ENCODE measurements at places on chromosomes 3 and 15. TPM values are rescaled to one million over a fixed set of nuclear protein-coding genes. Genes with fewer than 3 reads are reported as not detected.

The SEMA7A gene
- 4.2 TPM for total RNA-seq

The SLC9A9 gene
- 11.2 TPM for total RNA-seq

GRCh38 chr15:32849769-32850668, 132.2 kb downstream of the GREM1 start:
- no peak for DNase-seq
- no peaks in the 10 kb centered on the region for H3K4me1 ChIP-seq
- no peak overlapping the region for H3K27ac ChIP-seq
- H3K36me3 ChIP-seq: no peaks in the 10 kb centered on the region
- no peak overlapping the region for H3K4me3 ChIP-seq
- H3K27me3 ChIP-seq: no peaks in the 10 kb centered on the region

DNA sequence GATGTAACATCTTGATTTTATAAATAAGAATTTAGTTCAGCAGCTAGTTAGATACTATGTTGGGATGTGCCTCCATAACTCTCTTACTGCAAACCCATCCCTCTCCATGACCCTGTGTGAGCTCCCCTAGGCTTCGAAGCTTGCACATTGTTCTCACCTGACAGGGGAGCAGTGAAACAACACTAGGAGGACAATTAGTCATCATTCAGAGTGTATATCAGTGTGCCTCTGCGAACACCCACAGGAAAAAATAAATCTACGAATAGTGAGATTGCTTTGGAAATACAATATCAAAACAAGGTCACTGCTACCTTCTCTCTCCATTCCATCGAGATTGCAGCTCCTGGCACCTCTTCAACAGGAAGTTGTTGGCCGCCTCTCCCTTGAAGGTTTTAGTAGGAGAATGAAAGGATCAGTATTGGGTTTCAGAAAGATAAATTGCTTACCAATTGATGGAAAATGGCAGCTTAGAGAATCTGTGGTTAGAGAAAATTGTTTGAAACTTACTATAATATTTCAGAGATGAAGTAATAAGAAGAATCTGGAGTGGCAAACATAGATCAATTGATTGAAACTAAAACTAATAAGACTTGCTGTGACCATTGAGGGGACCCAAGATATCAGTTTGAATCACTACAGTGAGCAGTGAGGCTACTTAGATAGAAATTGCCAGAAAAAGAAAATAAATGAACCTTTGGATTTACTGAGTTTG, 103.2 kb downstream of the CHL1 start:
- peaks cover 7% of the 10 kb centered on the region for H3K27me3 ChIP-seq
- no peak overlapping the region for H3K27ac ChIP-seq
- H3K36me3 ChIP-seq: no peaks in the 10 kb centered on the region

DNA sequence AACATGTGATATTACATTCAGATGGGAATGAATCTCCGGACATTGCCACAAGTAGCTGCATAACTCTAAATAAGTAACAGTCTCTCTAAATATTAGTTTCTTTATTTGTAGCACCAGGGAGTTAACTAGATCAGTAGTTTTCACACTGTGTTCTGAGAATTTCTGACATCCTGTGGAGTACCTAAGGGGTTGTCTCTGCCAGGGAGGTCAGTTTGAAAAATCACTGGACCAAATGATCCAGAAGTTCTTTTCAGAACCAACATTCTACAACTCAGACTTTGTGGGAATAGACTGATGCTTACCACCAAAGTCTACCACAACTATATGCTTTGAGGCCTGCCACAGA, 9.0 kb upstream of the ILDR1 start:
- no peak overlapping the region for H3K4me3 ChIP-seq
- no peaks in the 10 kb centered on the region for H3K4me1 ChIP-seq

The XYLB gene
- 2.5 TPM for total RNA-seq

The DOCK3 gene
- 0.92 TPM for total RNA-seq

The GOLGA6D gene
- not detected for total RNA-seq

Measured in esophagus squamous epithelium (tissue), 5 donors.